Fibroblast of skin of scalp (primary cell): ENCODE measurements at places on chromosomes 3 and 15.

GRCh38 chr3:115401851-115402501 is 221.3 kb upstream of the GAP43 start:
- DNase-seq: peak; percentile 96

DNA sequence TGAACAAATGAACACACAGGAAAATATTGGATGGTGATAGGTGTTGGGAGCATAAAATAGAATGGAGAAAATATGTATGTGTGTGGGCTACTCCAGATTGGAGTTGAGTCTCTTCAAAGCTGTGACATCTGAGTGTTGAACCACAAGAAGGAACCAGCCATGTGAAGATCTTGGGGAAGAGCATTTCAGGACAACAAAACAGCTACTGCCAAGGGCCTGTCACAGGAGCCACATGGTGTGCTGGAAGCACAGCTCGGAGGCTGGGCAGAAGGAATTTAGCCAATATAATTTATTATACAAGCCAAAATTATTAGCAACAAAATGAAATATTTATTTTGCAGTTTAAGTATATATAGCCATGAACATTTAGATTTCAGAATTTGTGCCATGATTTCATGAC is 108.3 kb upstream of the FGF7 start:
- DNase-seq: no peak

- peak; percentile 22 for DNase-seq
Measured at GRCh38 chr3:40306336-40306735, 3.2 kb upstream of the EIF1B start.

DNA sequence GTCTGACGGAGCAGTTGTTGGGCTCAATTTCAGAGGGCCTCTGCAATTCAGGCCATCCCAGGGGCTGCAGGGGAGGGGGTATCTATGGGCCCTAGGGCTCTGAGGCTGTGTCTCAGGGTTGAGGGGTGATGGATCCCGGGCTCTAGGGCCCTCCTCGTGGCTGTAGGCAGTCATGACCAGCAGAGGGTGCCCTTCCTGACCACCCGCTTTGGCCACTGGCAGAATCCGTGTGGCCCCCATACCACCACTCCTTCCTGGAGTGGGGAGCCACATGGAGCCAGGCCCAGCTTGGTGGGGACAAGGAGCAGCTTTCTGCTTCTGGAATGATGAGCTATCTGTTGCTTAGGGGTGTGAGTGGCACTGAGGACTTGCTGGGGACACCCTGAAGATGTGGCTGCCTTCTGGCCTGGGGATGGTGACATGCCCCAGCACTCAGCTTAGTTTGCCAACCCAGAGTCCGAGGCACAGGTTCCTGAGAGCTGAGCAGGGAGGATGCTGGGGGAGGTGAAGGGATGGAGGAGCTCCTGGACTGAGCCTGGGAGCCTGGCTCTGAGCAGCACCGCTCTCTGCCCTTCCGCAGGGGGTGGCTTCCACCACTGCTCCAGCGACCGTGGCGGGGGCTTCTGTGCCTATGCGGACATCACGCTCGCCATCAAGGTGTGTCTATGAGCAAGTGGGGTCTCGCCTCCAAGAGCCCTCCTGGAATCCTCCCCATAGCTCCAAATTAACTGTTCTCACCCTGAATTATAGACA is 20.2 kb downstream of the HDAC11 start:
- peak; percentile 27 for DNase-seq

GRCh38 chr3:8756671-8757070 is 12.7 kb downstream of the OXTR start:
- no peak for DNase-seq

GRCh38 chr15:83204697-83205096 is 2.9 kb downstream of the HDGFL3 start:
- DNase-seq: no peak

GRCh38 chr3:122944671-122945161 is 82.8 kb downstream of the SEMA5B start:
- peak; percentile 70 for DNase-seq

DNA sequence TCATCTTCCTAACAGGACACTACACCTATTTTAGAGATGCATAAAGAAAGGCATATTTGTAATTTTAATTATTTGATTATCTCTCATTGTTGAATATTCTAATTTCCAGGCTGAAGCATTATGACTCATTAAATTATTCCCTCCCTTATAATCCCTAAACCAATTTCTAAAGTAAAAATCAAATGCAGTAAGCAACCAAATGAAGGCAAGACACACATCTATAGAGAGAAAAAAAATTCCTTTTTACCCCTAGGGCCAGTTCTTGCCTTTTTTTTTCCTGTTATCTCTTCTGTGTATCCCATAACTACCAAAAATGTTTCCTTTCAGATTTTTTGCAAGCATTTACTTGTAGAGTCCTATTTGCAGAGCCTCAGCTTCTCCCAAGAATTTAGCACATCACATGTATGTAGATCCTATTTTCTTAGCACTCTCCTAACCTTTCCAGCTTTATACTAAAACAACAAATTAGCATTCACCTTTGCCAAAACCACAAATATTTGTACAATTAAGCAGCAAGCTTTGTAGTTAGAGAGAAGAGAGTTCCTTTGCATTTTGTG is 177.9 kb downstream of the SATB1 start:
- no peak for DNase-seq

- DNase-seq: no peak
Measured at GRCh38 chr3:13882876-13883275, 3.0 kb upstream of the WNT7A start.

DNA sequence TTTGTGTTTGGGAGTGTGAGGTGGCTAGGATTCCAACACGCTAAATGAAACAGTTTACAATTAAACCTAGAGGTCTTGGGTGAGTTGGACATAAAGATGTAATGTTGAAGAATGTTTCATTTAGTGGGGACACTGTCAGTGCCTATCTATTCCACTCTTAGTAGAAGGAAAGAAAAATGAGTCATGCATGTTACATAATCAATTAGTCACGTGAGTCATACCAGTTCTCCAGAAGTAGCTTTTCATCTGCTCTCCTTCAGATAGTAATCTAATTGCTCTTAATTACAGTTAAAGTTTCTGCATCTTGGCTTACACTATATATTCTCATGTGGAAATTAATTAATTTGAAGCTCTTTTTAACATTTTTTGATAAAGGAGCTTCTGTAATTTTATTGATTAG is 115.7 kb upstream of the P2RY1 start:
- DNase-seq: peak; percentile 33

DNA sequence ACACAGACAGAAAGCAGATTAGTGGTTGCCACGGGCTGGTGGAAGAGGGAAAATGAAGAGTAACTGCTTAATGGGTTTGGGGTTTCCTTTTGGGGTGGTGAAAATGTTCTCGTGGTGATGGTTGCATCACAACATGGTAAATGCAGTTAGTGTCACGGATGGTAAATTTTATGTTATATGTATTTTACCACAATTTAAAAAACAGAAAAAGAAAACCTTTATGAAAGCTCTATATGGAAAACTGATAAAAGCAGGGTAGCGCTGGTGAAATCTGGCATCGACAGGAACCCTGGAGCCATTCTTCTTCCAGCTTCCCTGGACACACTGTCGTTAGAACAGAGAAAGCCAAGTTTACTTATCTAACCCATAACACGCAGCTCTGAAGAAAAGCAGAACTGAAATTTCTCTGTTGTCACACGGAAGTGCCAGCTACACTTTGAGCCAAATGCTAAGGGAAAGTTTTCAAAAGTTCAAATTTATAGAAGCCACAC is 287.7 kb upstream of the NR2F2 start:
- DNase-seq: no peak

DNA sequence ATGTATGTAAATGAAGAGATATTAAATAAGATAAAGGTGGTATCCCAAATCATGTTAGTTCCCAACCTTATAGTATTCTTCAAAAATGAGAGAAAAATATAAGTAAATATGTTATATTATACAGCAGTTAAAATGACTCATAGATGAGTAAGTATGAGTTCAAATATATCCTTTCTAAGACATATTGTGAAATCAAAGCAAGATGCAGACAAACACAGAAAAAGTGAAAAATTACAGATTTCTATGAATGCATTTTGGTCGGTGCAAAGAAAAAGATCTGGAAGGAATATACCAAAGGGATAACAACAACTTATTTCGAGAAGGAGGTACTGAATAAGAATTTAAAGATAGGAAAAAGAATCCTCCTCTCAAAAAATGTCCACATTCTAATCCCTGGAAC is 181.2 kb upstream of the TTC14 start:
- no peak for DNase-seq

DNA sequence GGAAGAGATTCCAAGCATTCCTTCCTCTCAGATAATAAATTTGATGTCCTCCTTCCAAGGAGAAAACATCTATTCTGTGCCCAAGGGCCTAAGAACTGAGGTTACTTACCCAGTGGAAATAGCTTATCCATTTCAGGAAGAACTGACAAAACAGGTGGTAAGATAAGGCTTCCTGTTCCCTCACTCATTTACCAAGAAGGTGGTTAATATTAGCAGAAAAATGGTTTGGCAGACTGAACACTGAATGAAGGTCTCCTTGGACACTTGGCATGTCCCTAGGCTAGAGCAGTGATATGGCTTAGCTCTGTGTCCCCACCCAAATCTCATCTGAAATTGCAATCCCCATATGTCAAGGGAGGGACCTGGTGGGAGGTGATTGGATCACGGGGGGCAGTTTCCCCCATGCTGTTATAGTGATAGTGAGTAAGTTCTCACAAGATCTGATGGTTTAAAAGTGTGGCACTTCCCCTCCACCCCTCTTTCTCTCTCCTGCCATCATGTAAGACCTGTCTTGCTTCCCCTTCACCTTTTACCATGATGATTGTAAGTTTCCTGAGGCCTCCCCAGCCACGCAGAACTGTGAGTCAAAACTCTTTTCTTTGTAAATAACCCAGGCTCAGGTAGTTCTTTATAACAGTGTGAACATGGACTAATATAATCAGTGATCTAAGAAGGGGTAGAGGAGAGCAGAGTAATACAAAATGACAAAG is 127.4 kb downstream of the ST8SIA2 start:
- DNase-seq: no peak

GRCh38 chr3:134880431-134880830 is 85.4 kb downstream of the EPHB1 start:
- DNase-seq: no peak

DNA sequence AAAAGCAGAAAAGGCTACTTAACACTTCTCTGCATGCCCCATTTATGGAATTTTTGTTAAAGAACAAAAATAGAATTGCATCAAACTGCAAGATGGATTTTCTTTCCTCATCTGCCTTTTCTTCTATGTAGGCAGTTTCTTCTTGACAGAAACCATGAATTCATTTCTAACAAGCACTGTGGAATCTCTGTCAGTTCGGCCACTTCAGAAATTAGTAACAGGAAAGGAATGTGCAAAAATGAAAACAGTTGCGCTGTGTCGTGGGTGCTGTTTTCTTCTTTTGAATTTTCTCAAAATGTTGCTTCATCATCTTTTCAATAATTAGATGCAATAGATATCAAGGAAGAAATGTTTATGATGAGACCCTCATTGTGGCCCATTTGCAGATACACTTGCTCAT is 151.6 kb downstream of the FOXB1 start:
- peak; percentile 62 for DNase-seq

DNA sequence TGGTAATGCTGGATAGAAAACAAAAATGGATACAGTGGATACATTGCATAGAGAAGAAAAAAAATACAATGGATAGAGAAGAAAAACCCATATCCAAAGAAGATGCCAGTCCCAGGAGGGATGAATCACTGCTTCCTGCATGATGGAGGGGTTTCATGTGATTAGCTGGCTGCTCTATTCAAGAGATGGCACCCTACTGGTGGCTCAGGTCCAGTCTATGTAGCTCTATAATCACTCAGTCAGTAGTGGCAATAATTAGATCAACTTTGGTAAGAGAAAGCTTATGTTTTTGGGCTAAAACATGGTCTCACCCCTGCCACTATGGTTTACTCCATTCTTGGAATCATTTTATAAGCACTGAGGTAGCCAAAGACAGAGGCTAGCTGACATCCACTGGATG is 33.7 kb upstream of the NOX5 start:
- peak; percentile 13 for DNase-seq

DNA sequence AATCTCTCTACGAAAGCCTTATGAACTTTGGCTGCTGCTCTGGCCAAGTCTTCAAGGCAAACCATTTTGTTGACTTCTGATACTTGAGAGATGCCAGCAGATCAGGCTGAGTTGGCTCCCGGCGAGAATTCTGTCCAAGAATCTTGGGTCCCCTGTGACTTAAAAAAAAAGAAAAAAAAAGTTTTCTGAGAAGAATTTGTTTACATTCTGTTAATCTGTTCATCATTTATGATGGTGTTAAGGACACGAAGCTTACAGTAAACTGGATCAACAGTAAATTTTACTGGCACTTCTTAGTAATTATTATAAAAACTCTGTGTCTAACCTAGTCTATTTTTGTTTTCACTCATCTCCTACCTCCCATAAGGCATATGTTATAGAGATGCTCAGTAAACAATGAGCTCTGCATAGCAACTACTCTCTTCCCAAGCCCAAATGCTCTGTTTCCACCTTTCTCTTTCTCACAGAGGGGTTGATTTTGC is 320.9 kb upstream of the RASGRP1 start:
- peak; percentile 69 for DNase-seq

DNA sequence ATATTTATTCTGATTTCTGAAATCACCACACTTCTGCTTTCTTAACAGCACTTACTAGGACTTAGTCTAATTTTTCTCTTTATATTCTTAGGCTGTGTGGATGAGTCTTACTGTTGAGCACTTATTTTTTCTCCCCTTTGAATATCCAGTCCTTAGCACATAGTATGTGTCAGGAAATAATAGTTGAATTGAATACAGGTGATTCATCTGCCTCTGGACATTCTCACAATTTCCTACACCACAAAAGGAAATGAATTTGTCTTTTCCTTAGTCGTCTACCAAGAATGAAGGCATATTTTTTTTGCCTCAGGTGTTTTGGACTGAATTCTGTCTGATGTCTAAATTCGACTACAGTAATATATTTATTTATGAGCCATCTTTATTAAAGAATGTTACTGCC is 204.2 kb downstream of the GHSR start:
- DNase-seq: no peak

- no peak for DNase-seq
Measured at GRCh38 chr15:99502182-99502581, 63.6 kb upstream of the MEF2A start.

- DNase-seq: no peak
Measured at GRCh38 chr15:96130734-96131133, 199.8 kb upstream of the NR2F2 start.

- DNase-seq: no peak
Measured at GRCh38 chr3:125033616-125034015, 22.2 kb downstream of the HEG1 start.

- no peak for DNase-seq
Measured at GRCh38 chr3:18097989-18098388, 327.1 kb downstream of the SATB1 start.

GRCh38 chr3:178421069-178421468 is 115.2 kb upstream of the KCNMB2 start:
- DNase-seq: no peak

- DNase-seq: peak; percentile 50
Measured at GRCh38 chr3:141335531-141336061, 32.7 kb upstream of the ZBTB38 start.
